ENCODE measurements at places on chromosomes 6 and 20. TPM values are rescaled to one million over a fixed set of nuclear protein-coding genes. Genes with fewer than 3 reads are reported as not detected.

DNA sequence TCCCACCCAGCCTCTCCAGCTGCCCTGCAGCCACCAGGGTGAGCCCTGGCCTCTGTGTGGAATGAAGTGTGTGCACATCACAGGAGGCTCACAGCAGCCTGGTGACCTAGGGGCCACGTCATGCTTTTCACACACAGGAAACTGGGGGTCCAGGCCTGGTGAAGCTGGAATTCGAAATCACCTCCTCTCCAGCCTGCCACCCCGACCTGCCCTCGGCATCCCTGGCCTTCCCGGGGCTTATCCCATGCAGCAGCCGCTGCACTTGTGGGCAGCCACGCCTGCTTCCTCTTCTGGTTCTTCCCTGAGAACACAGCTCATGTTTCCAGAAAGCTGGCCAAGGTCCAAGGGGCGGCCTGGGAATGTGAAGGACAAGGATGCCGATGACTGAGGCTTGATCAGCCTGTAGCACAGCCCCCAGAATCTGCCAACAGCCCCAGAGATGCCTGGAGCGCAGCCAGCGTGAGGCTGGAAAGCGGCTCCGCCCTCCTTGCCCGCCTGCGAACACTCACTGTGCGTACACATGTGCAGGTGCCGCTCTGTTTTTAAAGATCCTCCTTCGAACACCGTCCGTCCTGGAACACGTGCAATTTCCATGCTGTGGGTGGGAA lies 4.2 kb upstream of the NTSR1 start:
- DNase-seq = peak; percentile 80
- H3K4me1 ChIP-seq = no peaks in the 10 kb centered on the region
- H3K36me3 ChIP-seq = no peaks in the 10 kb centered on the region
- H3K27me3 ChIP-seq = peaks cover 8% of the 10 kb centered on the region

GRCh38 chr6:120211955-120212792 lies 862.6 kb upstream of the MAN1A1 start:
- H3K27me3 ChIP-seq = no peaks in the 10 kb centered on the region
- no peak for DNase-seq
- no peaks in the 10 kb centered on the region for H3K4me1 ChIP-seq
- no peaks in the 10 kb centered on the region for H3K36me3 ChIP-seq

DNA sequence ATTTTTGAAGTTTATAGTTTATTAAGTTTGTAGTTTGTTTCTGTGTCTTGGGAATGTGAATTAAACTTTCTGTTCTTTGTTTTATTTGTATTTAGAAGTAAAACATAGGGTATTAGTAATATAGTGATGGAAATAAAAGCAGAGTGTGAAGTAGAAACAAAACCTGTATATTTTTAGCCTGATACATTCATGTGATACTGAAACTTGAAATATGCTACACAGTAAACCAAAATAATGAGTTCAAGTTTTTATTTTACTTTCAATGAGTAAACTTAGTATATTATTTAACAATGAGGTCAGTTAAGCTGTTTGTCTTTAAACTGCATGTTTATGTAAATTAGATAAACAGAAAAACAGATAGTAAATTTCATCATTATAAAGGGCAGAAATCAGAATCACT lies 1592.6 kb downstream of the GRIK2 start:
- H3K27me3 ChIP-seq = no peaks in the 10 kb centered on the region
- no peak overlapping the region for H3K27ac ChIP-seq
- no peak overlapping the region for H3K4me3 ChIP-seq
- H3K4me1 ChIP-seq = no peaks in the 10 kb centered on the region
- H3K36me3 ChIP-seq = no peaks in the 10 kb centered on the region

GRCh38 chr6:3805448-3806123 lies 43.6 kb upstream of the FAM50B start:
- H3K4me3 ChIP-seq = no peak overlapping the region
- H3K27me3 ChIP-seq = no peaks in the 10 kb centered on the region
- no peaks in the 10 kb centered on the region for H3K36me3 ChIP-seq
- no peak for DNase-seq
- H3K4me1 ChIP-seq = peaks cover 15% of the 10 kb centered on the region
- H3K27ac ChIP-seq = peak overlapping the region; percentile 75

- H3K27ac ChIP-seq = peak overlapping the region; percentile 90
- H3K4me1 ChIP-seq = peaks cover 26% of the 10 kb centered on the region
- no peaks in the 10 kb centered on the region for H3K36me3 ChIP-seq
- peak overlapping the region; percentile 71 for H3K4me3 ChIP-seq
- no peaks in the 10 kb centered on the region for H3K27me3 ChIP-seq
Observed at GRCh38 chr20:33444797-33445560, 1.4 kb upstream of the SNTA1 start.

DNA sequence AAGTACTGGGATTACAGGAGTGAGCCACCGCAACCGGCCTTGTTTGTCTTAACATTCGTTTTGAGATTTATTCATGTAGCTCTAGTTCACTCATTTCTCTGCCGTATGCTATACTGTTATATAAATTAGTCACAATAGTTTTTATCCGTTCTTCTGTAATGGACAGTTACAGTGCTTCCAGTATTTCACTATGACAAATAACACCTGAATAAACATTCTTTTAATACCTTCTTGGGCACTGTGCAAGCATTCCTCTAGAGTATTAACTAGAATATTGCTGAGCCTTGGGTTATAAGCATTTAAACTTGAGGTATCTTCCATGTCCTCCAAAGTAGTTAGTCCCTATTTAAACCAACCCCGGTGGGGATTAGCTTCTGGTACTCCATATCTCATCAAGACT lies 45.6 kb downstream of the STK38 start:
- H3K27me3 ChIP-seq = no peaks in the 10 kb centered on the region
- H3K4me1 ChIP-seq = no peaks in the 10 kb centered on the region
- no peak overlapping the region for H3K4me3 ChIP-seq
- no peak overlapping the region for H3K27ac ChIP-seq
- H3K36me3 ChIP-seq = peaks cover 81% of the 10 kb centered on the region

DNA sequence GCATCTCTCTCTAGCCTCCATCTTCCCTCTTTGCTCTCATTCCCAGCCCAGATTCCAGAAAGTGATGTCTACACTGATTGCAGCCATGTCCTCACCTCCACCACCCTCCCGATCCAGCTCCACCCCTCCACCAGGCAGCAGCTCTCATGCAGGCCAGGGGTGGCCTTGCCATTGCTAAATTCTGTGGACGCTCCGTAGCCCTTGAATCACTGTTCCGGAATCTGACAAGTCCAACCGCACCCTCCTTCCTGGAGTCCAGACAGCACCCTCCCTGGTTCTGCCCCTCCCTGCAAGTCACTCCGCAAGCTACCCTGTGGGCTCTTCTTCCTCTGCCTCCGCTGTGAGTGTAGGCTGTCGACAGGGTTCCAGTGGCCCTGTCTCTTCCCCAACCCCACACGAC lies 26.2 kb downstream of the TNXB start:
- no peak overlapping the region for H3K4me3 ChIP-seq
- no peaks in the 10 kb centered on the region for H3K27me3 ChIP-seq
- peaks cover 5% of the 10 kb centered on the region for H3K4me1 ChIP-seq
- peak; percentile 79 for DNase-seq

- H3K36me3 ChIP-seq = no peaks in the 10 kb centered on the region
- no peak overlapping the region for H3K4me3 ChIP-seq
- no peak overlapping the region for H3K27ac ChIP-seq
- no peaks in the 10 kb centered on the region for H3K4me1 ChIP-seq
Observed at GRCh38 chr20:35978041-35978513, 9.7 kb downstream of the CNBD2 start.

DNA sequence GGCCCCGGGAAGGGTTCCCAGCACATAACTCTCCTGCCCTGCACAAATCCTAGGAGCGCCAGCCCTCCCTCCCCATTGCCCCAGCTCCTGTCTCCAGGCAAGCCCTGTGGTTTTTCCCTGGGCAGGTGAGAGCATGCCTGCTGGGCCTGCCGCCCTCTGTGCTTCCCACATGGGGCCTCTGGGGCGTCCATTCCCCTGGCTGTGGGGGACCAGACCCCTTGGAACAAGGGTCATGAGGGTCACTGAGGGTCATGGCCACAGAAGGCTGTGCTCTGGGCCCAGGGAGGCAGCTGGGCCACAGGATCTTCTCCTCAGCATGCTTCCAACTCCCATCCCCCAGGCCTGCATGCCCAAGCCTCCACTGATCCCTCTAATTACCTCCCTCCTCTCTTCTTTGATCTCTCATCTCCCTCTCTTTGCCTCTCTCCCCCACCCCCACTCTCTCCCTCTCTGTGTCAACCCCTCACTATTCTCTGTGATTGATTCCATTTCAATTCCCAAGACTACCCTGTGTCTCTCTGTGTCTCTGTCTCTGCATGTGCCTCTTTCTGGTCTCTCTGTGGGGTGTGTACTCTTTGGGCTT lies 6.1 kb downstream of the MDFI start:
- no peaks in the 10 kb centered on the region for H3K4me1 ChIP-seq
- no peak overlapping the region for H3K4me3 ChIP-seq
- DNase-seq = no peak
- no peak overlapping the region for H3K27ac ChIP-seq
- peaks cover 43% of the 10 kb centered on the region for H3K27me3 ChIP-seq

- no peak overlapping the region for H3K4me3 ChIP-seq
- no peaks in the 10 kb centered on the region for H3K27me3 ChIP-seq
- no peaks in the 10 kb centered on the region for H3K4me1 ChIP-seq
Observed at GRCh38 chr6:51928320-51928719, 159.1 kb downstream of the PKHD1 start.

- H3K4me3 ChIP-seq = no peak overlapping the region
- H3K36me3 ChIP-seq = no peaks in the 10 kb centered on the region
- H3K4me1 ChIP-seq = no peaks in the 10 kb centered on the region
- H3K27ac ChIP-seq = no peak overlapping the region
- H3K27me3 ChIP-seq = no peaks in the 10 kb centered on the region
- DNase-seq = no peak
Observed at GRCh38 chr6:135535989-135536414, 38.5 kb upstream of the AHI1 start.

- H3K27me3 ChIP-seq = no peaks in the 10 kb centered on the region
- no peaks in the 10 kb centered on the region for H3K36me3 ChIP-seq
- no peaks in the 10 kb centered on the region for H3K4me1 ChIP-seq
- DNase-seq = no peak
Observed at GRCh38 chr20:53639647-53640440, 46.2 kb upstream of the ZNF217 start.

DNA sequence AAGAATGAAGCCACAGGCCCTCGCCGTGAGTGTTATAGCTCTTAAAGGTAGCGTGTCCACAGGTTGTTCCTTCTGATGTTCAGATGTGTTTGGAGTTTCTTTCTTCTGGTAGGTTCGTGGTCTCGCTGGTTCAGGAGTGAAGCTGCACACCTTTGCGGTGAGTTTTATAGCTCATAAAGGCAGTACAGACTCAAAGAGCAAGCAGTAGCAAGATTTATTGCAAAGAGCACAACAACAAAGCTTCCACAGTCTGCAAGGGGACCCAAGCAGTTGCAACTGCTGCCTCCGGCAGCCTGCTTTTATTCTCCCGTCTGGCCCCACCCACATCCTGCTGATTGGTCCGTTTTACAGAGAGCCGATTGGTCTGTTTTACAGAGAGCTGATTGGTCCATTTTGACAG lies 5.2 kb downstream of the HIVEP1 start:
- DNase-seq = no peak
- no peak overlapping the region for H3K4me3 ChIP-seq
- no peak overlapping the region for H3K27ac ChIP-seq
- no peaks in the 10 kb centered on the region for H3K27me3 ChIP-seq
- peaks cover 9% of the 10 kb centered on the region for H3K4me1 ChIP-seq

DNA sequence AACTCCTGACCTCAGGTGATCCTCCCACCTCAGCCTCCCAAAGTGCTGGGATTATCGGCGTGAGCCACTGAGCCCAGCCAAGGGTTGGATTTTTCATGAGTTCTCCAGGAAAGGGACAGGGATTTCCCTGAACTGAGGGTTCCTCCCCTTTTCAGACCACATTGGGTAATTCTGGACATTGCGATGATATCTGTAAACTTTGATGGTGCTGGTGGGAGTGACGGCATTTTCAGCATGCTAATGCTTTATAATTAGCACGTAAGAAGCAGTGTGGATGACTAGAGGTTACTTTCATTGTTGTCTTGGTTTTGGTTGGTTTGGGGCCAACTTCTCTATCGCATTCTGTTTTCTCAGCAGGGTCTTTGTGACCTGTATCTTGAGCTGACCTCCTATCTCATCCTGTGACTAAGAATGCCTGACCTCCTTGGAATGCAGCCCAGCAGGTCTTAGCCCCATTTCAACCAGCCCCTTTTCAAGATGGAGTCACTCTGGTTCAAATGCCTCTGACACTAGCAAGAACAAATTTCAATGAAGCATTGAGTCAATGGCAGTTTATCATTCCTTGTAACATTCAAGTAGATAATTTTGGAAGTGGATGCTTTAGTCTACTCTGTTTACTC lies 156.5 kb downstream of the TTLL2 start:
- H3K27me3 ChIP-seq = peaks cover 10% of the 10 kb centered on the region
- H3K27ac ChIP-seq = no peak overlapping the region
- no peaks in the 10 kb centered on the region for H3K4me1 ChIP-seq
- no peak overlapping the region for H3K4me3 ChIP-seq
- no peaks in the 10 kb centered on the region for H3K36me3 ChIP-seq

DNA sequence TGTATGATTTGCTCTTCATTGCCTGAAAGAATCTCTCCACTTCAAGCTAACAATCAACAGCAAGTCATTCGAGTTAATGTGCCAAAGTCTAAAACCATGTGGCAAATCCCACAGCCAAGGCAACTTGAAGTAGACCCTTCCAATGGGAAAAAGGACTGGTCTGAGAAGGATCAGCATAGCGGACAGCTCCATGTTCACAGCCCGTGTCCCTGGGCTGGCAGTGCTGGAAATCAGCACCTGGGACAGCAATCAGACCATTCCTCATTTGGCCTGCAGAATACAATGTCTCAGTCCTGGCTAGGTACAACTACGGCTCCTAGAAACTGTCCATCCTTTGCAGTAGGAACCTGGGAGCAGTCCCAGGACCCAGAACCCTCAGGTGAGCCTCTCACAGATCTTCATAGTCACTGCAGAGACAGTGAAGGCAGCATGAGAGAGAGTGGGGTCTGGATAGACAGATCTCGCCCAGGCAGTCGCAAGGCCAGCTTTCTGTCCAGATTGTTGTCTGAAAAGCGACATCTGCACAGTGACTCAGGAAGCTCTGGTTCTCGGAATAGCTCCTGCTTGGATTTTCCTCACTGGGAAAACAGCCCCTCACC lies 1.1 kb downstream of the GJA10 start:
- H3K4me1 ChIP-seq = no peaks in the 10 kb centered on the region
- H3K4me3 ChIP-seq = no peak overlapping the region
- no peaks in the 10 kb centered on the region for H3K36me3 ChIP-seq
- no peaks in the 10 kb centered on the region for H3K27me3 ChIP-seq
- no peak for DNase-seq

The LTB gene
- 0.76 TPM for total RNA-seq

The TBXT gene
- not detected for total RNA-seq

The CLVS2 gene
- 2.5 TPM for total RNA-seq

The TPBG gene
- 1.8 TPM for total RNA-seq

The BEND6 gene
- 0.24 TPM for total RNA-seq

The BPIFB4 gene
- total RNA-seq = not detected

The GSTA2 gene
- total RNA-seq = not detected

The MYCT1 gene
- 5.3 TPM for total RNA-seq

The SNAP91 gene
- 0.81 TPM for total RNA-seq

The PRSS35 gene
- total RNA-seq = not detected

The GSTA3 gene
- total RNA-seq = not detected

The GGT7 gene
- 28.0 TPM for total RNA-seq
